Fibroblast of skin of left quadriceps (primary cell): ENCODE measurements at places on chromosomes 7 and 10.

DNA sequence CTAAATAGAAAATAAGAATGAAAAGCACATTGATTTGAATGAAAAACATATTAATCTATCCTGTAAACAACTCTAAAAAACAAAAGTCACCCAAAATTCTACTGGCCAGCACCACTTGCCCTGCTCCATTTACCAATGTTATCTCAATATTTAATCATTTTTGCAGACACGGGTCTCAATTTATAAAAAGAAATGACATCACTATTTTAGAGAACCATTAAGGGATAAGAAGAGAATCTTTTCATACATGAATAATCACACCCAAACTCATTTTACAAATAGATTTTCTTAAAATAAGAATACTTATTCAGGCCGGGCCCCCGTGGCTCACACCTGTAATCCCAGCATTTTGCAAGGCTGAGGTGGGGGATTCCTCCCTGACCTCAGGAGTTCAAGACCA lies 3.9 kb downstream of the SAR1A start:
- DNase-seq: no peak

- no peak for DNase-seq
These were observed 340.6 kb upstream of the GALNT17 start for GRCh38 chr7:70791341-70791740.

DNA sequence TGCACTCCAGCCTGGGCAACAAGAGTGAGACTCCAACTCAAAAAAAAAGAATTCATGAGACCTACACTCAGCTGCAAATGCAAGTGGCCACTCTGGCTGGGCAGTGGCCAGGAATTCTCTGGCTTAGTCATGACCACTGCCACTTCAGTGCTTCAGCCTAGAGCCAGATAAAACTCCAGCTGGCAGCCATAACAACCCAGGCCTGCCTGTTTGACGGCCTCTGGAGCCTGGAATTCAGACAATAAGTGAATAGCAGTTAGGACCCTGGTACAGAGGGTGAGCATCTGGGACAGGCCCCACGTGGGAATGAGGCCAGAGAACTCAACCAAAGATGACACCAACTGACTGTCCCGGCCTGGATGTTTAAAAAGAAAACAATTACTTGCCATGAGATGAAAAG lies 18.9 kb downstream of the RCC1L start:
- DNase-seq: no peak

- no peak for DNase-seq
These were observed 4.5 kb upstream of the TRAPPC14 start for GRCh38 chr7:100163006-100163531.

DNA sequence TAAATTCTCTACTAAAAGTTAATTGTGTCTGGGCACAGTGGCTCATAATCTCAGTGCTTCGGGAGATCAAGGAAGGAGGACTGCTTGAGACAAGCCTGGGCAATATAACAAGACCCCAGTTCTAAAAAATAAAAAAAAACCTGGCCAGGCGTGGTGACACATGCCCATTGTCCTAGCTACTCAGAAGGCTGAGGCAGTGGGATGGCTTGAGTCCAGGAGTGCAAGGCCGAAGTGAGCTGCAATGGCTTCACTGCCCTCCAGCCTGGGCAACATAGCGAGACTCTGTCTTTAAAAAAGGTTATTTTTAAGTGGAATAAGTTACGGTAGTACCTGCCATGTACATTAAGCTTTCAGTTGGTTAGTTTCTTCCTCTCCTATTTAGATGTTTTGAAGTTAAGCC lies 28.9 kb downstream of the CDK14 start:
- no peak for DNase-seq

GRCh38 chr10:93438613-93439253 lies 43.4 kb downstream of the MYOF start:
- no peak for DNase-seq

- no peak for DNase-seq
These were observed 161.9 kb upstream of the WNT16 start for GRCh38 chr7:121166916-121167315.

- DNase-seq: no peak
These were observed 3.1 kb upstream of the SORBS1 start for GRCh38 chr10:95564291-95564690.

- DNase-seq: no peak
These were observed 115.3 kb downstream of the PLPP4 start for GRCh38 chr10:120572307-120572706.
